Putamen (tissue), 1 donor: ENCODE measurements at places on chromosomes 7 and 10.

DNA sequence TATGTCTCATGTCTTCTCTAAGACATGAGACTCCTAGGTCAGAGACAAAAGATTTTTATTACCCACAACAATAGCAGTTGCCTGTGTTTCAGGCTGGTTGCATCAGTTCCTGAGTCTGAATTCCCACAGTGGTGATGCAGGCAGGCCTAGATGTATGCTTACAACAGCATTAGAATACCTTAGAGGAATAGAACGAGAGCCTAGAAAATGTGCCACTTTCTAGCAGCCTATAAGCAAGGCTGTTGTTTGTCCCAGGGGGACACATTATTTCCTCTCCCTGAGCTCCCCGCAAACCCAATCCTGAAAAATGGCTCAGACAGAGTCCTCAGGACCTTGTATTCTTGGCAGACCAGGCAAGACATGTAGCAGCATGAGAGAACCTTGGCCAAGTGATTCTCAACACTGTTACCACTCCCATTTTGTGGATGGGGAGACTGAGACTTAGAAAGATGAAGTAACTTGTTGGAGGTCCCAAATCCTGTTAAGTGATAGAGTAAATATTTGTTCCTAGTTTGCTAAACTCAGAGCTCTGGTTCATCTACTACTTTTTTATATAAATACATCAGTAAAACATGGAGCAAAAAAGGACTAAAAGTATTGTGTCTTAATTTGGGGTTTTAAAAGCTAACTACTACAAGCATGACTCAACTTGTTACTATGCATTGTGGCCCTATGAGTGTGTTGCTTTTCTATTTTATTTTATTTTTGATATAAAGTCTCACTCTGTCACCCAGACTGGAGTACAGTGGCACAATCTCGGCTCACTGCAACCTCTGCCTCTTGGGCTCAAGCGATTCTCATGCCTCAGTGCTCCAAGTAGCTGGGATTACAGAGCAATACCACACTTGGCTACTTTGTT, 14.2 kb downstream of the VTI1A start:
- no peak for DNase-seq

GRCh38 chr7:24201226-24201625, 82.8 kb upstream of the NPY start:
- no peak for DNase-seq

DNA sequence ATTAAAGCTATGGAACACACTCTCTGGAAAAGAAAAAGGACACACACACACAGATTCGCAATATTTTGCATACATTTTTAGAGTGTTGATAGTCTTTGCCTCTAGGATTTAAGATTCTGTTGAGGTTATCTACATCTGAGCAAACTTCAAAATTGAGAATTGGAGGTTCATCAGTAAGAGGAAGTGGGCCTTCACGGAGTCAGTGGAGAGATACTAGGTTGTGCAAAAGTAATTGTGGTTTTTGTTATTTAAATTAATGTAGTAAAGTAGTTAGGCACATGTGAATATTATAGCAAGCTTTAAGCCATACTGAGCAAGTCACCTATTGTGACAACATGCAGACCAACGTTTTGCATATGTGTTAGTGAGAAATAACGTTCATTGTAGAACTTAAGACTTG, 19.8 kb upstream of the NXPH1 start:
- no peak for DNase-seq

DNA sequence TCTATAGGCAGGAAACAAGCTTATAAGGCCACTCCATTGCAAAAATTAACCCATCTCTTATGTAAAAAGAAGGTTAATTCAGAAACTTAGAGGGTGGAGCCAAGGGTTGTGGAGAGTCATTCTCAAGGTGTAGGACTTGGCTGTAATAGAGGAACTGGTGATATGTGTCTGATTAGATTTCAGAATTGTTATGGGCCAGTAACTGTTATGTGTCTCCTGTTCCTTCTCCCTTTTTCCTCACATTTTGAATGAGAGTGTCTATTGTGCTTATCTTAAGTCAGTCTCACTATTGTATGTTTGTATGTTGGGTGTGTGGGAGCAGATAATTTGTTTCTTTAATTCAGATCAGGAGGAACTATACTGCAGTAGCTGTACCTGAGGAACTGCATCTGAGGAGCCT, 49.1 kb downstream of the AHCYL2 start:
- no peak for DNase-seq

- DNase-seq: no peak
Observed at GRCh38 chr10:20977300-20977699, 80.2 kb upstream of the NEBL start.

GRCh38 chr7:4634166-4634565, 47.9 kb upstream of the FOXK1 start:
- DNase-seq: no peak

- DNase-seq: no peak
Observed at GRCh38 chr10:49282306-49282705, 16.7 kb upstream of the C10orf71 start.

DNA sequence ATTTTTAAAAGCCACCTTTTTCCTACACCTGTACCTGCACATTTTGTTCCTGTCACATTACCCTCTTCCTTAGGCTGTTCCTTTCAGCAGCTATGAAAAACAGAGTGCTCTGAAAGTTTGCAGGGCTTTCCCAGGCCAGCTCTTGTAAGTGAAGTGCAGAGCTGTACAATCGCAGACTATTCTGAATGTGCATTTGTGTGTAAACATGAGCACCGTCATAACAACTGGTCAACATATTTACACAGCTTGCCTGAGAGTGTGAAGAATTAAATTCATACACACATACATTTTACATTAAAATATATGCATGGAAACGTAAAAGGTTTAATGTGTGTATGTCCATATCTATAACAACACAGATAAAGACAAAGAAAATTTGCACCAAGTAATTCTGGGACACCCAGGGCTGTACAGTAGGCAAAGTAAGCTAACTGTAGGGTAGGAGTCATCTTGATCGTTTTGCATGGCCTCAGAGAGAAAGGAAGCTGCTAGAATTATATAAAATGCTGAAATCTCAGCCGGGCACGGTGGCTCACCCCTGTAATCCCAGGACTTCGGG, 23.6 kb upstream of the LYZL1 start:
- no peak for DNase-seq

GRCh38 chr10:5291501-5292195, 73.1 kb upstream of the UCN3 start:
- no peak for DNase-seq

DNA sequence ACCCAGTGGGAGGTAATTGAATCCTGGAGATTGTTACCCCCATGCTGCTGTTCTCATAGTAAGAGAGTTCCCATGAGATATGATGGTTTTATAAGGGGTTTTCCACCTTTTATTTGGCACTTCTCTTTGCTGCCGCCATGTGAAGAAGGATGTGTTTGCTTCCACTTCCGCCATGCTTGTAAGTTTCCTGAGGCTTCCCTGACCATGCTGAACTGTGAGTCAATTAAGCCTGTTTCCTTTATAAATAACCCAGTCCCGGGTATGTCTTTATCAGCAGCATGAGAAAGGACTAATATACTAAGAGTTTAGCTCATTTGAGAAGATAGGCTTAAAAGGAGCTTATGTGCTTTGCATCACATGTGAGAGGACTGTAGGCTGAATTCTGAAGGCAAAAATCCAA, 29.3 kb downstream of the TMEM248 start:
- no peak for DNase-seq

- no peak for DNase-seq
Observed at GRCh38 chr7:23205577-23205908, 23.7 kb downstream of the NUP42 start.
